ENCODE measurements at places on chromosomes 13 and 19.

GRCh38 chr13:47112205-47112902 is 215.5 kb upstream of the HTR2A start:
- no peak for DNase-seq

GRCh38 chr13:89930861-89931260 is 1416.6 kb upstream of the MIR17HG start:
- DNase-seq = no peak

DNA sequence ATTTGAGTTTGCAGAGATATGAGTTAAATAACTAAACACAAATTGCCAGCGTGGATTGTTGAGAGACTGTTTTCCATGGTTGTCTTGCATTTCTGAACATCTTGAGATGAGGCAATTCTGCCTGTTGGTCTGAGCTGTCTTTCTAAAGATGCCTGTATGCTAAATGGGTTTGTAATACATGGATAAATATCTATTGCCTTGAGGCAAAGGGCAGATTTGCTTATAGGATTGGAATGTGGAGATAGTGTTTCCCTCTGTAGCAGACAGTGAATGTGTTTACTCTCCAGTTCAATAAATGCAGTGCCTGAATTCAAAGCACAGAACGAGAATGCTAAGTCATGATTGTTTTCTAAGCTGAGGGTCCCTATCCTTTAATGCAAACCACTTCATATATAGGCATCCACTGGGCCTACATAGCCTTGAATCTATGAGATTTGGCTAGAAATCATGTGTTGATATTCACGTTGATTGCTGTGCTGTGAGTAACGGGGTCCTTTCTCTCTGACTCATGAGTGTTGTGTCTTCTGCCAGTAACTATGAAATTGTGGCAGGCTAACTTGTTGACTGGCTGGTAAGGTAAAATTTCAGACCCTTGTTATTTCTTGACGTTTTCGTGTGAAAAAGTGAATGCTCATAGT is 2554.8 kb downstream of the PCDH9 start:
- DNase-seq = no peak

DNA sequence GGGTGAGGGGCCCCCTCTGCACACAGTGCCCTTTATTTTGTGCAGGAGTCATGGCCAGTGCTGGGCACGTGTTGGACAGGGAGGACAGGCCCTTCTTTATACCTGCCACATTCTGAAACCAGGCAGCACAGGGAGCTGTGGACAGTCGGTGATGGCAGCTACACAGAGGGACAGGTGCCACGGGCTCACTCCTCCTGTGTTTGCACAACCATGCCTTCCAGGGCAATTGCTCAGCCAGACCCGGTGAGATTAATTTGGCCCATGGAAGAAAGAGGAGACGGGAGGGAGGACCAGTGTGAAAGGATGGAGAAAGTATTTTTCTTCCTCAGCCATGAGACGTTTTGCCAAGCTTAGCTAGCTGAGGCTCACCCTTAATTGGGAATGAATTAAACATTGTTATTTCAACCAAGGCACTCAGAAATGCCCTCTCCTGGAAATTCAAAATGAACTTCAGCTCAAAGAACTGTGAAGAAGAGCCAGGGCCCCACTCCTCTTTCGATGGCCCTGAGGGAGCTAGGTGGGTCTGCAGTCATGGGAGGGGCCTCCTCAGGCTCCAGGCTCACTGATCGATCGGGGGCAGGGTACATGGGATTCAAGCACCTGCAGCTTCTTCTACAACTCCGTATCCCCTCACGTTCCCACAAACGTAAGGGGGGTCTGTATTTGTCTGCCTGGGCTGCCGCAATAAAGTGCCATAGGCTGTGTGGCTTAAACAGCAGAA is 41.2 kb downstream of the SHISA2 start:
- no peak for DNase-seq

GRCh38 chr13:98947925-98948324 is 29.9 kb downstream of the DOCK9 start:
- DNase-seq = no peak

DNA sequence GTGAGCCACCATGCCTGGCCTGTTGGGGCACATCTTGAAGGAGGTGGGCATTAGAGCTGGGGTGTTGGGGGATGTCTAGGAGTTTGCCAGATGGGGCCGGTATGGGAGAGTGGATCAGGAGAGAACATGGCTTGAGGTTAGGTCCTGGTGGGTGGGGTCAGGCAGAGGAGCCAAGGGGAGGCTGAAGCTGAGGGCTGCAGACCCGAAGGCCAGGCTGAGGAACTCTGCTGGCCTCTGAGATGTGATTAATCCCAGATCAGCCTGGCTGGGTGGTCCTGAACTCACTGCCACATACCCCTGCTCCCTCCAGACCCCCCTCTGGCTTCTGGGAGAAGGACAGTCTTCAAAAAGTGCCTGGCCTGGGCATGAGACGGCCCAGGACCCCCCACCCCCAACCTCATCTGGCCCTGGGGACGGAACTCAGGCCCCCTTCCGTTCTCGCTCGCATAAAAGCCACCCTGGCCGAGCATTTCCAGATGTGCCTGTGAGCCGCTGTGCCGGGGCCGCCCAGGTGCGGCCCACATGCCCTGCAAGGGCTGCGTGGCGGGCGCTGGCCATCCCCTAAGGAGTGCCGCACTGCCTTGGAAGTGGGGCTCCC is 2.7 kb downstream of the FSTL3 start:
- no peak for DNase-seq

- no peak for DNase-seq
Measured at GRCh38 chr19:44308011-44308410, 3.2 kb upstream of the ZNF235 start.

DNA sequence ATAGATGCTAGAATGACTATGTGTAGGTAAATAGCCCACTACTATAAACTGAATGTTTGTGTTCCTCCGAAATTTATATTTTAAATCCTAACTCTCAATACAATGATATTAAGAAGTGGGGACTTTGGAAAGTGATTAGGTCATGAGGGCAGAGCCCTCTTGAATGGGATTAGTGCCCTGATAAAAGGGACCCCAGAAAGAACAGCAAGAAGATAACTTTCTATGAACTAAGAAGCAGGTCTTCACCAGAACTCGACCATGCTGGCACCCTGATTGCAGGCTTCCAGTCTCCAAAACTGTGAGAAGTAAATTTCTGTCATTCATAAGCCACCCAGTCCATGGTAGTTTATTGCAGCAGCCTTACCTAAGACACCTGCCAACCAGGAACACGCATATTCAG is 33.9 kb downstream of the OXGR1 start:
- no peak for DNase-seq

DNA sequence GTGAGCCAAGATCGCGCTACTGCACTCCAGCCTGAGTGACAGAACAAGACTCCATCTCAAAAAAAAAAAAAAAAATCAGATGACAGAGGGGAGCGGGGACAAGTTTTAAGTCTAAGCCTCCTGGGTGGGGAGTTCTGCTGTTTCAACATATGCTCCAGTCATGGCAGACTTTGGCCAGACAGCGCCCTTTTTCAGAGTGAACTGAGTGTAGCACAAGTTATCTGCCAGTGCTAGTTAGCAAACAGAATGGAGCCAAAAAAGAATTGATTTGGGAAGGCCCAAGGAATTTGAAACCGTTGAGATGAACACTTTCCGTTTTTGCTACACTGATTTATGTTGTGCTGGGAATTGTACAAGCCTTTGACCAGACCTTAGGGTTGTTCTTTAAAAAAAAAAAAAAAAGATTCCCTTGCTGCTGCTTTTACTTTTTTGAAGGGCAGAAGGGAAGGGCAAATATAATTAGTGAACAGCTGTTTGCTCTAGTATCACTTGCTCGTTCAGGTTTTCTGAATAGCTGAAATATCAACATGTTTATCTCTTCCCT is 5.7 kb downstream of the ACTN4 start:
- DNase-seq = no peak

- DNase-seq = no peak
Measured at GRCh38 chr13:21938636-21939035, 267.8 kb downstream of the FGF9 start.

GRCh38 chr13:47521890-47522487 is 479.1 kb downstream of the SUCLA2 start:
- no peak for DNase-seq

GRCh38 chr13:37326334-37326733 is 220.9 kb upstream of the CSNK1A1L start:
- no peak for DNase-seq

DNA sequence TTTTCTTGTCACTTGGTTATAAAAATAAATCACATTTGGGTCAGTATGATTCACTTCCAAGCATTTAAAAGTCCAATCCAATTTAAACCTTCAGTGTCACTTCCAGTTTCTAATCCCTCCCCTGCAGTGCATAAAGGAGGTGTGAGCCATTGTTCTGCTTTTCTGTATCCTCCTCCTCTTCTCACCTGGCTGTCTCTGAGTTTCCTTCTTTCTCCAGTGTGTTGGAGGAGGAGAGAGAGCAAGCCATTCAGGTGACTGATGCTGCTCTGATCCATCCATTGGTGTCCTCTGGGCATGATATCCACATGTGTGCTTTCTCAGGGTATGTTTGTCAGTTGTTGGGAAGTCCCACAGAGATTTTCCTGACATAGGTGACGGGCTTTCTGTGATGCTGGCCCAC is 1.2 kb downstream of the NUDT15 start:
- DNase-seq = no peak

DNA sequence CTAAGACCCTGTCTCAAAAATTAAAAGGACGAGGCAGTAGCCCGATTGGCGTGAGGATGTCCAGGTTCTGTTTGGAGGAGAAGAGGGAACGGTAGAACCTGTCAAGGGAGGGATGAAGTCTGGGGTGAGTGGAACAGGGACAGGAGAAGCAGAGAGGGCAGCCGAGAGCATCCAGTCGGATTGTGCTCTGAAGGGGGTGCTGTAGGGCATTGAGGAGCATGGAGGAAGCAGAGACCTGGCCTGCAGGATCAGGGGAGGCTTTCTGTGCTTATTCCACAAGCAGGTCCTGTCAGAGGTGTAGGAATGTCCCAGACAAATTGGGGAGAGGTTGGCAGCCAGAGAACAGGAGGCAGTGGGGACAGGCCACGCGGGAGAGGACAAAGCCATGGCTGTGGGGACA is 14.1 kb downstream of the AP2A1 start:
- DNase-seq = no peak

DNA sequence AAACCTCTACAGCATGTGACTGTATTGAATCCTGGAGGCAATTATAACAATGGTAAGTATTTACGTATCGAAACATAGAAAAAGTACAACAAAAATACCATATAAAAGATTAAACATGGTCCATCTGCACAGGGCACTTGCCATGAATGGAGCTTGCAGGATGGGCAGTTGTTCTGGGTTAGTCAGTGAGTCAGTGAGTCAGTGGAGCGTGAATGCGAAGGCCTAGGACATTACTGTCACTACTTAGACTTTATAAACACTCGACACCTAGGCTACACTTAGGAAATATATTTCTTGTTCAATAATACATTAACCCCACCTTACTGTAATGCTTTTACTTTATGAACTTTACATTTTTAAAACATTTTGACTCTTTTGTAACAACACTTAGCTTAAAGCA is 35.6 kb upstream of the TMTC4 start:
- DNase-seq = peak; percentile 48

GRCh38 chr13:92259523-92259922 is 861.1 kb downstream of the GPC5 start:
- no peak for DNase-seq

- no peak for DNase-seq
Measured at GRCh38 chr19:45476304-45476703, 8.5 kb downstream of the FOSB start.

DNA sequence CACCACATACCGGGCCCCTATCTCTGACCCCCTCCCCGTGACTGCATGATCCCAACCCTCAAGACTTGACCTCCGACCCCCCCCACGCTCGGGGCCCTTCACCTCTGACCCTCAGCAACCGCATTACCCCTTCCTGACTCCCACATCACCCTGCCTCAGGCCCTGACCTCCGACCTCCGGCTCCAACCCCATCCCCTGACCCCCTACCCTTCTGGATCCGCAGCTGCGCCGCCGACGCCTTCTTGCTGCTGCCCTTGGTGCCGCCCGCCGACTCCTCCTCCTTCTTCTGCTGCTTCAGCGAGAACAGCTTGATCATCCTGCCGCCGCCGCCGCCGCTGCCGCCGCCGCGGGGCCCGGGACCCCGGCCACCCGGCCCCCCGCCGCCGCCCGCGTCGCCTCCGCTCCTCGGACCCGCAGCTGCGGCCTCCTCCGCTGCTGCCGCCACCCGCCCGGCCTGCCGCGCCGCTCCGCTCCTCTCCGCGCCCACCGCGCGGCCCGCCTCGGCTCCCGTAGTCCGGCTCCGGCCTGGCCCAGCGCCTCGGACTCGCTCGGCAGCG is at the start of gene UBE2M:
Gene UBE2M, minus strand, starts transcription at position 546 of the 557 bp plus-strand sequence. Its CDS starts 230 bp downstream, at position 316.
- DNase-seq = no peak

- DNase-seq = no peak
Measured at GRCh38 chr13:84417416-84417815, 535.1 kb upstream of the SLITRK1 start.

- DNase-seq = peak; percentile 34
Measured at GRCh38 chr19:10230861-10231611, at the start of gene S1PR2. S1PR2 (minus strand) TSS chr19:10231331; CDS start chr19:10224905, 6,426 bp downstream.

DNA sequence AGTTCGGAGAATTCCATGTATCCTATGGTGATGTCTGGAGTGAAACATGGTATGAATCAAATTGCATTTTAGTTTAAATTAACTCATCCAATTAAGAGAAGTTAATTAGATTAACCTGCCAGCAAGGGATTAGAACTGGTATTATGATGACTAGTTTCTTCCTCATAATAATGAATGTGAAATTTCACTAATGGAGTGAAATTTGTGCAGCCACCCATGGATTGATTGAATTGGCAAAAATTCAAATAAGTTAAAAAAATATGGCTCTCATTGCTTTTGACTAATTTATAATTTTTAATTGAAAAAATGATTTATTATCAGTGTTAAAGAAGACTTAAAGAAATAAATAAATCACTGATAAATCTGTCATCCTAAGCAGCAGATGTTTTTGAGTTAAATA is 232.0 kb downstream of the KCNRG start:
- no peak for DNase-seq

GRCh38 chr13:96925916-96926628 is 68.2 kb downstream of the OXGR1 start:
- DNase-seq = no peak

DNA sequence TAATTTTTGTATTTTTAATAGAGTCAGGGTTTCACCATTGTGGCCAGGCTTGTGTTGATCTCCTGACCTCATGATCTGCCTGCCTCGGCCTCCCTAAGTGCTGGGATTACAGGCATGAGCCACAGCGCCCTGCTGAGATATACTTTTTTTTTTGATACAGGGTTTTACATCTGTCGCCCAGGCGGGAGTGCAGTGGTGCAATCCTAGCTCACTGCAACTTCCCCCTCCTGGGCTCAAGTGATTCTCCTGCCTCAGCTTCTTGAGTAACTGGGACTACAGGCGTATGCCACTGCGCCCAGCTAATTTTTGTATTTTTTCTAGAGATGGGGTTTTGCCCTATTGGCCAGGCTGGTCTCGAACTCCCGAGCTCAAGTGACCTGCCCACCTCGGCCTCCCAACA is 2.0 kb downstream of the COLGALT1 start:
- no peak for DNase-seq

- DNase-seq = no peak
Measured at GRCh38 chr13:100461309-100462030, 127.1 kb downstream of the GGACT start.
